ENCODE measurements at places on chromosomes 7 and 10.

GRCh38 chr10:118754229-118754555, 578 bp downstream of the CACUL1 start:
- DNase-seq = peak; percentile 7

- no peak for DNase-seq
Observed at GRCh38 chr7:111927353-111928019, 278.7 kb downstream of the DOCK4 start.

GRCh38 chr10:129662426-129662825, 195.4 kb downstream of the MGMT start:
- DNase-seq = no peak

GRCh38 chr10:87750001-87750671, 67.9 kb downstream of the ATAD1 start:
- no peak for DNase-seq

GRCh38 chr7:97005183-97006054, at the start of gene DLX6:
DLX6 (plus strand) TSS chr7:97005553; CDS start chr7:97005978, 425 bp downstream.
- peak; percentile 96 for DNase-seq

GRCh38 chr7:117146511-117146910, 176.3 kb downstream of the WNT2 start:
- DNase-seq = no peak

- no peak for DNase-seq
Observed at GRCh38 chr7:20223356-20223755, 6.2 kb upstream of the MACC1 start.

- DNase-seq = no peak
Observed at GRCh38 chr7:19353180-19353579, 208.0 kb upstream of the FERD3L start.

- DNase-seq = no peak
Observed at GRCh38 chr10:1410469-1411395, 326.6 kb downstream of the ADARB2 start.

DNA sequence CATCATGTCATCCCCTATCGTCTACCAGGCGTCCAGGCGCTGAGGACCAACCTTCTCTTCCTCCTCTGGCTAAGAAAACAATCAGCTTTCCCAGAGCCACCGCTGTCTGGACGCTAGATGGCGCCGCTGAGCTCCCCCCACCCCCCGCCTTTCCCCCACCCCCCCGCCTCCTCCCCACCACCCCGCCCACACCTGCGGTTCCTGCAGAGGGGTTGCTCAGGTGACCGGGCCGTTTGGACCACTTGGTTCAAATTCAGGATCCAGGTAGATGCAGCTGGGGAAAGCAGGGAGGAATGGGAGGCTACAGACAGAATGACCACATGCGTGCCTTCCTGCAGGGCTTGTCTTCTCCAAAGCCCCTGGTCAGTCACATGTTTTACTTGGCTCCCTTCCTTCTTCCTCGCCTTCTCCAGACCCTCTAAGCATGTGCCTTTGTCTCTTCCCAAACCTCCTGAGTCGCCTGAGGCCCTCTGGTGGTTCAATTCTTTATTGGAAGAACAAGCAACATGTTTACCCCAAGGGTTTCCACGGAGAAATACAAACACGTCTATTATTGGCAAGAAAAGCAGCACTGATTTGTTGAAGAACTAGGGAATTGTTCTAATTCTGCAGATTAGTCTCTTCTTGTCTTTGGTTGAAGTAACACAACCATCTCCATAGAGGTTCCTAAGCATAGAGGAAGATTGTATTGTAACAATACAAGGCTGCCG, 24.7 kb downstream of the AOC1 start:
- peak; percentile 78 for DNase-seq

GRCh38 chr7:50940621-50941020, 157.9 kb upstream of the GRB10 start:
- no peak for DNase-seq

- DNase-seq = peak; percentile 66
Observed at GRCh38 chr7:128410451-128410753, 620 bp upstream of the IMPDH1 start.

DNA sequence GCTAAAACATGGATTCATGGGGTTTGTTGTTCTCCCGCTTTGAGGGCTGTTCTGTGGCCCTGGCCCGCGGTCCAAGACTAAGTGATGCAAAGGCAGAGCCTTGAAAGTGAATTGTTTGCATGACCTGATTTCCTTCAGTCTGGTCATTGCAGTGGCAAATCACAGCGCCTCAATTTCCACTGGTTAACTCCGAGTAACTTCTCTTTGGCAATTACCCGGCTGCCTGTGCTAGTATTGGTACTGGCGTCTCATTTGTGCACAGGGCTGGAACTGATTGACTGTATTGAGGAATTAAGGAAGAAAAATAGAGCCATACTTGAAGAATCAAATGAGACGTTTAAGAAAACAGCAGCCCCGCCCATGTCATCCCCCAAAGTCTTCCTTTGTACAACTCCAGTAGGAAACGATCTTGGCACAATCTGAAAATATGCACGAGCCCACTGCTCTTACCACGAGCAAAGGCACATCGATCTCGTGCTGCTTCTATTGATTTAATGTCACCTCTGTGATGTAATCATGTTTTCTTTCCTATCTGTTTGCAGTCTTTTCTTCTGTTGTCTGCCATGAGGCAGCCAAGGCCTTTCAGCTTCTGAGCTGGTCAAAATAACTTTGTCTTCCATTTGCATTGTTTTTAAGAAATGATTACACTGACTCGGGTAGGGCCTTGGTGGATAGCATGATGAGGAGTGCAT, 60.6 kb upstream of the SHH start:
- DNase-seq = no peak

DNA sequence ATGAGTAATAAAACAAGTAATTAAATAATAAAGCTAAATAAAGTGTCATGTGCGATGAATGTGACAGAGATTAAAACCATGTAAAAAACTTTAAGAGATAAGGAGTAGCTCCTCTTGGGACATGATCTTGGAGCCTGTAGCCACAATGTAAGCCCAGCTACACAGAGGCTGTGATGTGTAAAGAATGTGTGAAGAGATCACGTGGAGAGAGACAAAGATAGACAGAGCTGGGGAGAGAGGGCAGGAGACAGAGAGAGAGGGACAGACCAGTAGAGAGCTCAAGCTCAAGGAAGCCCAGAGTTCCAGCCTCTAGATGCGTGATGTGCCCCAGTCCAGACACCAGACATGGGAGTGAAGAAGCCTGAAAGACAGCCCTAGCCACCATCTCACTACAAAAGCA, 644.1 kb downstream of the TNS3 start:
- DNase-seq = no peak

DNA sequence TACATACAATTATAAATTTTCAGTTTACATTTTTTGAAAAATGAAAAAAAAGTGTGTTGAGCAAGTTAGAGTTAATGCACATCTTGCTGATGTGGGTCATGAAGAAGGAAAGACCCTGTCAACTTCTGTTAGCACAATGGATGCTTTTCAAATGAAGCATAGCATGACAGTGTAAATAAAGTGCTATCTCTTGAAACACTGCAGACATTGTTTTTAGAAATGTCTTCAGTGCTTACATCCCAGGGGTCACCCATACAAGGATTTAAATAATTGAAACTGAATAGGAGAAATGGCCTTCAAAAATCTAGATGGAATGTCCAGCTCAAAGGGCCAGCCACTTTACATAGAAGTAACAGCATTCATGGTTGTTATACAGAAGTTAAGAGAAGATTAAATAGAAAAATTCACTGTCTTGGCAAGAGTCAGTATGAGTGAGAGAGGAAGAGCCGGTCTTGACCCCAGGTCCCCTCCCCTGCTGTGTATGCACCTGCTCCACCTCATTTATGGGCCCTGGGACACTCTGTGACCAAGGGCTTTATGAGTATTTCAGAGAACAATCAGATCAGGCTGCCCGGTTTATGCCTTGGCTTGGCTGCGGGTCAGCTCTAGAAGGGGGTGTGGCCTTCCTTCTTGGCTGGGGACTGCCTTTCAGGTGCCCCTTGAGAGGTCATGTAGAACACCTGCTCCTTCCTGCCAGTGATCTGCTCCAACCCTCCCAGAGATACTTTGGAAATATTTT, 237.7 kb upstream of the TMEM72 start:
- no peak for DNase-seq

DNA sequence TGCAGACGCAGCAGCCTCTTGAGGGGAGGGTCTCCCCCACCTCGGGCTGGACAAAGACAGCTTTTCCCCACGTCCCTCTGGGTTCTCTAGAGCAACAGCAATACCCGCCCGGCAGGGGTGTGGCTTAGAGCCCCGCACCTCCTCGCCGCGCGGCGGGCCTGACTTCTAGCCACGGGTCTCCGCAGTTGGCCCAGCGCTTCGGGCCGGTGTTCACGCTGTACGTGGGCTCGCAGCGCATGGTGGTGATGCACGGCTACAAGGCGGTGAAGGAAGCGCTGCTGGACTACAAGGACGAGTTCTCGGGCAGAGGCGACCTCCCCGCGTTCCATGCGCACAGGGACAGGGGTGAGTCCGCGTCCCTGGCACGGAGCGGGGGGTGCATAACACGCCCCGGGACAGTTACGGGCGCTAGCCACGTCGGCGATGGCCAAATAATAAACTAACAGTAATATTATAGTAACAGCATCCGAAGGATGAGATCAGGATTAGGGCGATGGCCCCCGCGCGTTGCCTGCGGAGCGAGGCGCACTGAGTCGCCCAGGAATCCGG, 1.2 kb downstream of the CYP2E1 start:
- DNase-seq = peak; percentile 11

DNA sequence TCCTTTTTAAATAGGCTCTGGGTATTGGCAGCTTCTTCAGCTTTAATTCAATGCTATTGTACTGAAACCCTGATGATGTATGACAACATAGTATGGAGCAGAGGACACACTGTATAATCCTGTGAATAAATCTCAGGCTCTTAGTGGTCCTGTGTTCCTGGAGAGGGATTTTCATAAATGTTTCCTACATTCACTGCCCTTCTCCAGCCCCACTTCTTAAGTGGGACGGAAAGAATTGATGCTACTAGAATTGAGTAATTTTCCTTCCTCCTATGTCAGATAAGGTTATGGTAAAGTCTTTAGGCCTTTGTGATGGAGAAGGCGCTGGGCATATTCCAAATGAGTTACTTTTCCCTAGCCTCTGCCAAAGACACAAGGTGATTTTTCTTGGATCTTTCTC, 779.4 kb downstream of the TNS3 start:
- DNase-seq = no peak

- no peak for DNase-seq
Observed at GRCh38 chr7:150409300-150410030, 30.3 kb downstream of the ZNF775 start.

DNA sequence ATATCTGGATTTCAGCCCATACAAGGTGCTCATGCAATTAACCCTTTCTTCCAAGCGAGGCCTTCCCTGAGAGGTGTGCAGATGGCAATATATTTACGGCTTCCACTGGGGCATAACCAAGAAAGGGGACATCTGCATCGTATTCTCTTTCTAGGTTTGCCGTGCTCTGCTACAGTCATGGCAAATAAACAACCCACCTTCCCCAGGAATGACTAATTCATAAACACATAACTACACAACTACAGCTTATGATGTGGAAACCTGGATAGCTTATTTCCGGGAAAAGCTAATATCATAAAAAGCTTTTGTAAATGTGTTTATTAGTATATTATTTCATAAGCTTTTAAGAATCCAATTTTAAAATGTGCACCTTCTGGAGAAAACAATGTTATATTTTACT, 120.0 kb downstream of the CAMK1D start:
- no peak for DNase-seq

GRCh38 chr7:6545398-6546126, 5.7 kb downstream of the GRID2IP start:
- no peak for DNase-seq

- DNase-seq = no peak
Observed at GRCh38 chr7:95312561-95312960, 11.8 kb downstream of the PON1 start.

DNA sequence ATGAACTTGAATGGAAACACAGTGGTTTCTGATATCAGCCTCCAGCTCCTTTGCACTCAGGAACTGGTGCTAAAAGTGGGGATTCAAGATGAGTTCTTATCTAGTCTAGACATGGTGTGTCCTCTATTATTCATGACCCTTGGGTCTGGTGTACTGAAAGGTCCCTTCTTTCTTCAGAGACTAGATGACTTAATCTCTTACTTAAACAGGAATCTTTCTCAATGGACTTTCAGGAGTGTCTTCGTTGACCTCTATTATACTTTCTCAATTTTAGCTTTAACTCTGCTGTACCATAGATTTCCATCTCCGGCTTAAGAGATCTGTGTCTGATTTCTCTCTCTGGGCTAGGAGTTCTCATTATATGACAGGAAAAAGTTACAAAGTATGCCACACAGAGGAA, 83.5 kb upstream of the INHBA start:
- no peak for DNase-seq

DNA sequence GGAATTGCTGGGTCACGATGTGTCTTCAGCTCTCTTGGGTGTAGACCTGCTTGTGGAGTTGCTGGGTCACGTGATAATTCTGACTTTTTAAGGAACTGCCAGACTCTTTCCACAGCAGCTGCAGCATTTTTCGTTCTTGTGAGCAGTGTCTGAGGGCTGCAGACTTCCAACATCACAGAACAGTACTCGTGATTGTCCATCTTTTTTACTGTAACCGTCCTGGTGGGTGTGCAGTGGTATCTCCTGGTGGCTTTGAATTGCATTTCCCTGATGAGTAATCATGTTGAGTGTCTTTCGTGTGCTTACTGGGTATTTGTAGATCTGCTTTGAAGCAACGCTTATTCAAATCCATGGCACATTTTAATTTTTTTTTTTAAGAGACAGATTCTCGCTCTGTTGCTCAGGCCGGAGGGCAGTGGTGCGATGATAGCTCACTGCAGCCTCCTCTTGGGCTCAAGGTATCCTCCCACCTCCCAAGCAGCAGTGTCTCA, 22.7 kb downstream of the INPP5A start:
- DNase-seq = no peak

DNA sequence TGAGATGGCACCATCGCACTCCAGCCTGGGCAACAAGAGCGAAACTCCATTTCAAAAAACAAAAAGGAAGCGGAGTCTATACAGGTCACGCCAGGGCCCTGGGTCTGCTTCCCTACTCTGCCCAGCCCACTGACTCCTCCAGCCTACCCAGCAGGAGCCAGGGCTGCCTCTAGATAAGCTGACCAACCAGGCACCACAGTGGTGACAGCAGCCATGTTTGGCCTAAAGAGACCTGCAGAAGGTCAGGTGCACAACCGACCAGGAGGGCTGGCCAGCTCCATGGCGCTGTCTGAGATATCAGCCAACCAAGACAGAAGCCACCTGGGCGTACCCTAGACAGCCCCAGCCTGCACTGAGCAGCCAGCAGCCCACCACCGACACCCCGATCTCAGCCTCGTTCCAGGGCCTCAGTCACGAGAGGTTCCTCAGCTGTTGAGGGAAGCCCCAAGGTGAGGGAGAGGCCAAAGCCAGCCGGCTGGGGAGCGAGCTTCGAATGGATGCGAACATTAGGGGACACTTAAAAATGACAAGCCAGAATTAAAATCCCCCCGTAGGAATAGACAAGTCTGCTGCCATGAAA, 24.4 kb upstream of the PWWP2B start:
- no peak for DNase-seq

DNA sequence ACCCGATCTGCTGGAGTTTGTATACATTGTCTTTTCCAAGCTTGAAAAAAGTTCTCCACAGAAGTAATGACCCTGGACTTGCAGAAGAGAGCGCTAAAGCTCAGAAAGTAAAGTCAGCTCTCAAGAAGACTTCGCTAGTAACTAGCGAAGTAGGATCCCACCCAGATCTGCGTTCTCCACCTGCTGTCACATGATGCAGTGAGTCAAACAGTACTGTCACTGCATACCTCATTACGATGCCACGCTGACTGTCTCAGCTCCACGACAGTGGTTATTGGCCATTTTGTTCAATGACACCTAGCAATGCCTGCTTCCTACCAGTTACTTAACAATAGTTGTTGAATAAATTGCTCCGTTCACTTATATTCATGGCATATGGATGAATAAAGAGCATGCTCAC, 29.7 kb upstream of the SEC61G start:
- DNase-seq = peak; percentile 72

All from NCI-H345 (cell line).